ENCODE measurements at places on chromosomes 5 and 9.

DNA sequence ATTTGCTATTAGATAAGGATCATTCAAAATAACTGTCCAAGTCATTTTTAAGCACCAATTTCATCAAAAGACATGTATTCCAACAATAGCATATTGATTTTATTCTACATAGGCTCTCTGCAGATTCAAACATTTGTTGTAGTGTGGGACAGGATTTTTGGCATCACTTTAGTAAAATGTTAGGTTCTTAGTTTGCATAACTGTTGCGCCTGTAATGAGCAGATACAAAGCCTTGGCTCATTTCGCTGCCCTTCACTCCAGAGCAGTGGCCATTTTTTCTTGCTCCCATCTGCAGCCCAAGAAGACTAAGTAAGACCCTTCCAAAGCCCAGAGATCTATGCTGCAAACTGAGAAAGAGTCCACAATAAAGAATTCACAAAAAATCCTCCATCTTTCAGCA is 446.0 kb upstream of the MPDZ start:
- no peak for DNase-seq

DNA sequence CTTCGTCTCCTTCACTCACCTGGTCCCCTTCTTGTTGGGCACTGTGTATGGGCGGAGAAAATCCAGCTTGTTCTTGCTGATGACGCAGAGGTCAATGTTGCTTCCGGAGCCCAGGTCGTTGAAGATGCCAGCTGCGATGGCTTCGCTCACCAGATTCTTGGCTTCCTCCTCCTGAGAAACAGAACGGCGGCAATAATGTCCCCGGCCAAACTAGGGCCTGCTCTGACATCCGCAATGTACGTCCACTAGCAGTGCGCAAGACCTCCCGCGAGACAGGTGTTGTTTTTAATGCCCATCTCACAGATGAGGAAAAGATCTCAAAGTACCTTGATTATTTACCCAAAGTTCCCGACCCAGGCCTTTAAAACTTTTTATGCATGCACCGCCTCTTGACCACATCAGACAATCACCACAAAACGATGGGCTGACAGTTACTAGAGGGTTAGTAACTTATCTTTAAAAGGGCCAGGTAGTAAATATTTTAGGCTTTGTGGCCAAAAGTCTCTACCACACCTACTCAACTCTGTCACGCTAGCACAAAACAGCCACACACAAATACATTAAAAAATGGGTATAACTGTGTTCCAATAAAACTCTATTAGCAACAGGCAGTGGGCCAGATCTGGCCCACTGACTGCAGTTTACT is 58.4 kb downstream of the PSMB7 start:
- no peak for DNase-seq

- no peak for DNase-seq
Observed at GRCh38 chr5:41683181-41683580, 172.8 kb upstream of the PLCXD3 start.

GRCh38 chr9:17031546-17031945 is 103.3 kb upstream of the CNTLN start:
- DNase-seq = no peak

GRCh38 chr9:87564111-87564510 is 66.4 kb downstream of the DAPK1 start:
- no peak for DNase-seq

DNA sequence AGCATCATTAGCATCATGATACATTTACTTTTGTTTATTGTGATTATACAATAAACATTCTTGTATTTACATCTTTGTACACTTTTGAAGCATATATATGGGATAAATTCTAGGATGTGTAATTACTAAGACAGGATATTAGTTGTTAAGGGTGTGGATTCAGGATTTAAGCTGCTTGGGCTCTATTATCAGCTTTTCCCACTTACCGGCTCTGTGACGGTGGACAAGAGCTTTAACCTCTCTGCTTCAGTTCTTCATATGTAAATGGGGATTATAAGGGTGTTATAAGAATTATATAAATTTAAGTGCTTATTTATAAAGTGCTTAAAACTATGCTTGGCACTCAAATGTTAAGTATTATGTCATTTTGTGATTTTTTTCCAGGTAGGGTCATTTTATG is 131.1 kb downstream of the FER start:
- no peak for DNase-seq

DNA sequence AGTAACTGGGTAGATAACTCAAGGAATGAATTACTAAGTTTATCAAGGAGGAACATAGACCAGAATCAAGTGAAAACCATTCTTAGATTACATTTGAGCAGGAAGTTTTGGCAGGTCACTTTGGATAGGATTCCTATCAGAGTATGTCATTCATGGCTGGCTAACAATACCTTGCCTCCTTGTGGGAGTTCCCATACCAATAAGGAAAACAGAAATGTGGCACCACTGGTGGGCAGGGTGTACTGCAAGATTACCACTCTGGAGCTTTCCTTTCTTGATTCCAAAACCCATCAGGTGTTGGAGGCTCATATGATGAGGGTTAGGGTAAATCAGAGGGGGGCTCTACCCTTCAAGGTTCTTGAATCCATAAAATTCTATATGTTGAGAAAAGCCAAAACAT is 18.6 kb upstream of the SPATA31D1 start:
- no peak for DNase-seq

GRCh38 chr9:134983074-134983473 is 65.4 kb upstream of the FCN1 start:
- DNase-seq = no peak

DNA sequence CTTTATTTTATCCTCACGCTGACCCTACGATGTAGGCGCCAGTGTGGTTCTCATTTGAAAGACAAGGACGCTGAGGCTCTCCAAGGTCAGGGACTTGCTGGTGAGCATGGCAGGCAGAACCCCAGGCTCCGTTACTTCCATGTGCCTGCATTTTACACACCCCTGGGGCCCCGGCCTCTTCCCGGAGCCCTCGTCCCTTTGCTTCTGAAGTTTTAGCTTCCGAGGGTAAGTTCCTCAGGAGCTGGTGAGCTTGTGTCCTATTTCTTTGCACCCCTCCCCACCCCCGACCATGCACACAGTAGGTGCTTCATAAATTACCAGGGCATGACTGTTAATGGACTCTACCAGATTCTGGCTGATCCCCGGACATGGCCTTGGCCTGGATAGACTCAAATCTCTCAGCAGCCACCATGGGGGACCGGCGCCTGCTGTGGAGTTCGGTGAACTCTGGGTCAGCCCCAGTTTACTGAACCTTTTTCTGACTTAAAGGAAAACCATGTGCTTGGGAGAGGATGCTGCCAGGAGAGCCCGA is 59.3 kb upstream of the RNU6ATAC start:
- no peak for DNase-seq

GRCh38 chr9:135468854-135469521 is 10.6 kb upstream of the PPP1R26 start:
- DNase-seq = peak; percentile 52

DNA sequence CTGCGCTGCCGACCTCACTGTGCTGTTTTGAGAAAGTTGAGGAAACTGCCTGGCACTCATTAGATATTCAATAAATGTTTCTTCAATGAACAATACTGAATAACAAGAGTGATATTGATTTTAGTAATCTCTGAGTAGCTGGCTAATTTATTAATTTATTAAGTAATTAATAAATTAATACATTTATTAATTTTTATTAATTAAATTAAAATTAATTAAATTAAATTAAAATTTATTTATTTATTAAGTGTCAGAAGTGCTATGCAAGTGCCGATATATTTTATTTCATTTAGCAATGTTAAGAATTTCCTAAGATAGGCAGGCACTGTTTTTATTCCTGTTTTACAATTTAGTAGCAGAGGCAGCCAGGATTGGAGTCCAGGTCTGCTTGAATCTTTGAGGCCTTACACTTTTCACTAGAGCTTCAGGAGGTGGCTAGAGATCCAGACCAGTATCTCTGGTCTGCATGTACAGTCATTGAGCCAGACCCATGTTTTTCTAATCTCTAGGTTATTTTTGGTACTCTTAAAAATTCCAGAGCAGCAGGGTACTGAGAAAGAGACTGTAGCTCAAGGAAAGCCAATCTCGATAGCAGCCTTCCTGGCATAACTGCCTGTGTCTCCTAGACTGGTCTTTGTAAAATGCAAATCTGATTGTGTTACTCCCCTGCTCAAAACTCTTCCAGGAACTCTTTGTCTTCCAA is 109.2 kb downstream of the ARHGEF28 start:
- DNase-seq = no peak

DNA sequence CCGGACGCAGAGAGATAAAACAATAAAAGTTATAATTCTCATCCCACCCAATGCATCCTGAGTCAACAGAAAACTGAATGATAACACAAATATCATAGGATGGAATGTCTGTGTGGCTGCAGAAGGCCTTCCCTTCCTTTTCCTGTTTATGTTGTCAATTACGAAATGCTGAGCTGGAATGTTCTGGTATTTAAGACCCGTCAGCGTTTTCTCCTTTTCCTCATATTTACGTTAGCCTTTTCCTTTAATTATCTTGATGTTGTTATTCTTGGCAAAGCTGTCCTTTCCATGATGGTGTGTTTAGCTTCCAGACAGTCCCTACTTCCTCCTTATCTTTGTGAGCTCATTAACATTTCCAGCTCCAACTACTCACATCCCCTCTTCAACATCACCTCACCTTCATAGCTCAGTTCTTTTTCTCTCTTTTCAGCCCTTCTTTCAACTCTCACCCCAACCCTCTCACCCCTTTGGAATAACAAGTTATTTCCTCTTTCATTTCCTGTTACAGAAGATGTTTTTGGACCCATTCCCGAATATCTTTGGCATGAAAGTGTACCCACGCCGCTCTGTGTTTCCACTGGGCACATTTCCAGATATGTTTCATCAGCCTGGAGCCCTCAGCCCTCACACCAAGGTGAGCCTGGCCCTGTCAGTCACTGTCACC is 221.6 kb downstream of the NR2F1-AS1 start:
- no peak for DNase-seq

- DNase-seq = no peak
Observed at GRCh38 chr5:142242272-142242671, 82.5 kb downstream of the SPRY4 start.

DNA sequence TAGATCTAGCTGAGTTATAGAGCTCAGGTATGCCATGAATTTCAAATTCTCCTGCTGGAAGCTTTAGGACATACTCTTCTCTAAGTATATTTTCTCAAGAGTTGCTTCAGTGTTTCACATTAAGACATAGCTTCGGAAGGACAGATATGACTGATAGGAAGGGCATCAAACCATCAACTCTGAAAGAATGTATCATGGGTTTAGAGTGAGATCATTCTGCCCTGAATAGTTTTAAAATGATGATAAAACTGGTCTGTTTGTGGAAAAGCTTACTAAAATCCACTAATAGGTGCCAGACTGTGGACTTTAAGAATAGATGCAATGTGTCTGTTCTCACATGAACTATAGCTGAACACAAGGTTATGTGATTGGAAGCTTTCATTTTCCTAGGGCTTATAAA is 8.4 kb downstream of the SPEF2 start:
- no peak for DNase-seq

DNA sequence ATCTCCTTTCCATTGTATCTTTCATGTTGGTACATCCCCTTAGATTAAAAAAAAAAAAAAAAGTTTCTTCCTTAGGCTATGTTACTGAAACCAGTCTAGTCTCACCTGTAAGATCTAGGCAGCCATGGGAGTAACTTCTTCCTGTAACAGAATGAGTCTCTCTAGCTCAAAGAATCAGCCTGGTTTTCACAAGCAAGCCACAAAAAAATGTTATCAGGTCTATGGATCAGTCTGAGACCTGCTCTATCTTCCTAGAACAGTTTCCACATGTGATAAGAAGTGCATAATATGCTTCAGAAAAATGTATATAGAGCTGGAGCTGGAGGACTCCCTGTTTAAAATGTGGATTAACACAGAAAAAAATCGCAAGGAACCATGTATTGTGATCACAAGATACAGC is 53.8 kb downstream of the ARRDC3 start:
- DNase-seq = no peak

GRCh38 chr5:85340790-85341189 is 956.1 kb upstream of the EDIL3 start:
- no peak for DNase-seq

DNA sequence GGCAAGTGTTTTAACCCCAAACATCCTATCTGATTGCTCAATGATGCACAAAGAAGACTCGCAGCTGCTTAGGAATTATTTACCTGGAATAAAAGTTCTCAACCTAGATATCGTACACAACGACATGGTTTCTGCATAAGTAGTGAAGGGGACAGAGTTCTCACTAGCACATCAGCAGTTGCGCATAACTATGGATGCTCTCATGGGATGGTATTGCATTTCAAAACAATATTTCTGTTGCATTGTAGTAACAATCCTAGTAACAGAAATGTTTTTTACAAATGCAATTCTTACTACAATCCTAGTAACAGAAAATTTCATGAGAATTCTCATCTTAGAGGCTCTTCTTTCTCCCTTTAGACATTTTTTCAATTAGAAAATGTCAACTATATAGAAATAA is 94.5 kb upstream of the MINAR2 start:
- DNase-seq = no peak

- no peak for DNase-seq
Observed at GRCh38 chr9:32566770-32567169, 6.2 kb downstream of the NDUFB6 start.

- no peak for DNase-seq
Observed at GRCh38 chr5:140266471-140267200, 36.3 kb downstream of the PFDN1 start.

GRCh38 chr9:121895818-121896544 is 197.1 kb downstream of the TTLL11 start:
- no peak for DNase-seq

DNA sequence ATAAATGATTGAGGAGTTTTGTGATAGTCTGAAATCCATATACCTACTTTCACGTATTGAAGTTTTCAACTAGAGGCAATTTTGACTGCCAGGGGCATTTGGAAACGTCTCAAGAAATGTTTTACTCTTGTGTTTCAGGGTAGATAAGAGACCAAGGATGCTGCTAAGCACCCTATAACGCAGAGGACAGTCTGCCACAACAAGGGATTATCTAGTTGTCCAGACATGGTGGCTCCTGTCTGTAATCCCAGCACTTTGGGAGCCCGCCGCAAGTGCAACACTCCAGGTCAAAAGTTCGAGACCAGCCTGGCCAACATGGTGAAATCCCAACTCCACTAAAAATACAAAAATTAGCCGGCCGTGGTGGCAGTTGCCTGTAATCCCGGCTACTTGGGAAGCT is 133.7 kb upstream of the CCNG1 start:
- DNase-seq = no peak
